ENCODE measurements at places on chromosomes 4 and X.

DNA sequence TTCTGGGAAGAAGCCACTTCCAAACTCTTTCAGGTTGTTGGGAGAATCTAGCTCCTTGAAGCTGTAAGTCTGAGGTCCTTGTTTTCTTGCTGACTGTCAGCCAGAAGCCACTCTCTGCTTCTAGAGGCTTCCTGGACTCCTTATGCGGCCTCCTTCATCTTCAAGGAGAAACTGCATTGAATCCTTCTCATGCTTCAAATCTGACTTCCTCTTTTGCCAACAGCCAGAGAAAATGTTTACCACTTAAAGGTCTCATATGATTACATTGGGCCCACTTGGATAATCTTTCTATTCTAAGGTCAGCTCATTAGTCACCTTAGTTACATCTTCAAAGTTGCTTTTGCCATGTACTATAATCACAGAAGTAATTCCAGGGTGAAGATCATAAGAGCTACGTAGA, 327.0 kb downstream of the HNRNPD start:
- no peak for DNase-seq

DNA sequence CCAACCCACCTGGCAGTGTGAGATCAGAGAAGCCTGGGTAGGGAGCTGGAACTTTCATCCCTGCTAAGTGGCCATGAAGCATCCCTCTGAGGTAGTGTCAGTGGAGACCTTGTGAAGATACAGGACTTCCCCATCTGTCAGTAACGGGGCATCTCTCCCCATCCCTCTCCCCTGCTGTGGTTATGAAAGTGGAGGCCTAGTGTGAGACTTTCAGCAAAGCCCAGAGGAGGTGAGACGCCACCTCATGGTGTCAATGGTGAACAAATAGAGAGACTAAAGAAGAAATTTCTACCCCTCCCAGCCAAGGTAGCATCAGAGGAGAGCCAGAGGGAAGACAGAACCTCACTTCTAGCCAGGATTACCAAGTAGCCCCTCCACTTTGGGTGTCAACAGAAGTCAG, 150.2 kb downstream of the VEGFC start:
- no peak for DNase-seq

- peak; percentile 54 for DNase-seq
Observed at GRCh38 chr4:122826553-122827257, at the start of gene FGF2. FGF2 (plus strand) TSS chr4:122826831; CDS start chr4:122827175, 344 bp downstream.

DNA sequence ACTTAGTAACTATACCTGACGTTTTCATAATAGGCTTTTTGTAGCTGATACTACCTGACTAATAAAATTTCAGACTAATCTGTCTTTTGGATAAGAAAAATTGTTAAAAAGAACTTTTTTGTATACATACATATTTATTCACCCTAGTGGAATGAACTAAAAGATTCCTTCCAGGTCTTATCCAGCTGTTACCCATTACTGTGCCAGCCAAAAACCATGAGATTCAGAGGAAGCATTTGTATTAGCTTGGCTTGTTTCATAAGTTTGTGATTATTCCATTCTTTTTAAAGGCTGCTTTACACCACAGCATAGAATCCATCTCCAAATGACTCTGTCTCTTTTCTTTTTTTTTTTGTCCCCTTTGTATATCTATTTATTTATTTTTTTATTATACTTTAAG, 149.4 kb downstream of the FAT4 start:
- no peak for DNase-seq

DNA sequence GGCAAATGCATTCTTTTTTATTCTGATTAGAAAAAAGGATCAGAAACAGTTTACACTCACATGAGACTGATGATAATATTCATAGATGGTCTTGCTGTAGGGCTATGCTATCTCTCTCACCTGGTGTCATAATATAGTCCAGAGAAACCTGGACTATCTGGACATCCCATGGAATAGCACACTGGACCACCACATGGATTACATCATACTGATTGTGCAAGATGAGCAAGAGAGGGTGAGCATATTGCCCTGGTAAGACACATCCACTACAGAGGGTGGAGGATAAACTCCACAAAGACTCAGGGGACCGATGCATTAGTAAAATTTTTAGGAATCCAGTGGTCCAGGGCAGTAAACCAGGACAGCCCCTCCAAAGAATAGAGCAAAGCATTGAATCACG, 8.2 kb downstream of the SYN1 start:
- DNase-seq, result no peak

DNA sequence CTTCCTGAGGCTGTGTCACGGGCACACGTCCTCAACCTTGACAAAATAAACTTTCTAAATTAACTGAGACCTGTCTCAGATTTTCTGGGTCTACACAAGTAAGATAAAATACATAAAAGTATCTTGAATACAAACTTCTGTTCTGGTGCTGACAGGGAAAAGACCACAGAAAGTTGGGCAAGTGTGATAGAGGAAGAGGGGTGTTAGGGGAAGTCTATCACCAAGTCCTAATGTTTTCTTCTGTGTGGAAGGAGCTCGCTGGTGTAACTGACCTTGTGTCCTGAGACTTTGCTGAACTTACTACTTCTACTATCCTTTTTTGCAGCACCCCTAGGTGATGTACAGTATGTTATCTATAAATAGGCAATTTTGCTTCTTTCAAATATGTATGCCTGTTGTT, 97.0 kb upstream of the STIM2 start:
- DNase-seq, result no peak

- no peak for DNase-seq
Observed at GRCh38 chr4:153534792-153535629, 68.9 kb downstream of the TMEM131L start.

DNA sequence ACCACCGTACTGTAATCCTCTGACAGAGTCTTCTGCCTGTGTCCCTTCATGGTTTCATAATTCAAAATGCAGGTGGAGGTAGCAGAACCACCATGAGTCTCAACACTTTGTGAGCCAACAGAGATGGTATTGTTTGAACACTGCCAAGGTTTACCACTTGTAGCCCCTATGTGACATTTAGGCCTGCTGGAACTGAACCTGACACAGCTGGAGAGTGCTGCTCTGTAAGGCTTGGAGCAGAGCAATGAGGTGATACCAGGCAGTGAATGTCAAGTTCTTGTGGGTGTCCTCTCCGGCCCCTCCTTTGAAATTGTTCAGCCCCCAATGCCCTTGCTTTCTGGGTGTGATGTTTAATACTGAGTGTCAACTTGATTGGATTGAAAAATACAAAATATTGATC, 1042.9 kb downstream of the ARAP2 start:
- no peak for DNase-seq

DNA sequence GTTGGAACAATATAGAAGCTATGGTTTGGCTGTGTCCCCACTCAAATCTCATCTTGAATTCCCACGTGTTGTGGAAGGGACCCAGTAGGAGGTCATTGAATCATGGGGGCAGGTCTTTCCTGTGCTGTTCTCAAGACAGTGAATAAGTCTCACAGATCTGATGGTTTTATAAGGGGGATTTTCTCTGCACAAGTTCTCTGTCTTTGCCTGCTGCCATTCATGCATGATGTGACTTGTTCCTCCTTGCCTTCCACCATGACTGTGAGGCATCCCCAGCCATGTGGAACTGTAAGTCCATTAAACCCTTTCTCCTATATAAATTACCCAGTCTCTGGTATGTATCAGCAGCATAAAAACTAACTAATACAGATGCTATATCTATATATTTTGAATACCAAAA, 135.2 kb upstream of the EDNRA start:
- no peak for DNase-seq

GRCh38 chrX:136182414-136182813, 35.1 kb downstream of the FHL1 start:
- DNase-seq, result no peak

DNA sequence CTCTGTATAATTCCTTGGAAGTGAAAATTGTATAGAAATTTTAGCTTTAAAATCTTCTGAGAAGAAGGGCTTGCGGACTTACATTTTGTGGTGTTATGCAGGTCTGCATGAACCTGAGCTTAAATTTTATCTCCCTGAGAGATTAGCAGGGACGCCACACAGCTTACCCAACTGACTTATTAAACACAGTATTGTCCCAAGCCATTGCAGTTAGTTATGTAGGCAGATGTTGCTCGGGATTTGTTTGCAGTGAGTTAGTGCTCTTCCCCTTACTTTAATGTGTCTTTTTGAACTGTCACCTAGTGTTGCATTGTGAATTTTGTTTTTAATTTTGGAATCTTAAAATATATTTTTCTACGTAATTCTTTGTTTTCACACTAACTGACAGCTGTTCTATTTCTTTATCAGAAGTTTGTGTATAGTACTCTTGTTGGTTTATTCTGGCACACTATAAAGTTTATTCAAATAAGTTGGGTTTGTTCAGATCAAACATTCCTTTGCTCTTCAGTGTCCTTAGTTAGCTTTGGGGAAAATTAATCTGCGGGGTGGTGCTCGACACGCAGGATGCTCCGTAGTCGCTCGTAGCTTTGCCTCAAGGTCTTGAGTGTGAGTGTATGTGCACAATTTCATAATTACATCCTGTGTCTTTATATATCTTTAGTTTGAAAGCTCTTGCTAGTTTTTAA, 145.4 kb downstream of the STIM2 start:
- DNase-seq, result no peak

GRCh38 chrX:66018585-66019309, 21.1 kb downstream of the VSIG4 start:
- DNase-seq, result no peak

- no peak for DNase-seq
Observed at GRCh38 chr4:182254026-182254780, 11.0 kb downstream of the TENM3 start.

- DNase-seq, result no peak
Observed at GRCh38 chr4:163858515-163858914, 364.0 kb downstream of the TMA16 start.

Data from activated CD4-positive, alpha-beta T cell treated with anti-CD3 and anti-CD28 coated beads, Interleukin-2, Interleukin-6, amounts not matched to agents 100 ng/mL and 50 ng/mL, durations not matched to agents 16 hours and 8 hours (primary cell).